ENCODE measurements at places on chromosomes 12 and 14. TPM values are rescaled to one million over a fixed set of nuclear protein-coding genes. Genes with fewer than 3 reads are reported as not detected.

DNA sequence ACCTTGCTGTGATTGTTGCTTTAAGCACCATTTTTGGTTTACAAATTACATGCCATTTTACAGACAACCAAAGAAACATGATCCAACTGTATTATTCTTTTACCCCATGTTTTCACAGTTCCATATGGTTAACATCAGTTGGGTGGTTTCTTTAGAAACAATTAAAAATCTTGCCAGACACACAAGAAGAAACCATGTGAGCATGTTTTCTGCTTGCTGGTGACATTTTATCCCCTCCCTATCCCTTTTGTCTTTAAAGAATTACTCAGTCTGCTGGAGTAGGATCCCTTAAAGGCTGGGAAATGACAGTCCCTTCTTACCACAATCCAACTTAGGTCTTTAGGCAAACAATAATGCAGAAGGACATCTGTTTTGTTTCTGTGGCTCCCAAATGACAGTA lies 121.8 kb upstream of the PLXNC1 start:
- DNase-seq: no peak

GRCh38 chr12:96020314-96021003 lies 14.9 kb downstream of the LTA4H start:
- no peak for DNase-seq

DNA sequence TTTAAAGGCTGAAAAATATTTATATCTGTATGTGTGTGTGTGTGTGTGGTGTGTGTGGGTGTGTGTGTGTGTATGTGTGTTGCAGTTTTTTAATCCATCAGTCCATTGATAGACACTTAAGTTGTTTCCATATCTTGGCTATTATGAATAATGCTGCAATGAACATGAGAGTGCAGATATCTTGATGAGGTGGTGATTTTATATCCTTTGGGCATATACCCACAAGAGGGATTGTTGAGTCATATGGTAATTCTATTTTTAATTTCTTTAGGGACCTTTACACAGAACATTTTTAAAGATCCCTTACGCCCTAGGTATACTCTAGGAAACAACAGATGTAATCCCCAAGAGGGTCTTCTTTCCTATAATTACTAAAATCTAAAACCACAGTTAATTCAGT lies 154.5 kb upstream of the CLEC14A start:
- DNase-seq: no peak

- no peak for DNase-seq
These were observed 149.3 kb upstream of the FKBP4 start for GRCh38 chr12:2645460-2645859.

DNA sequence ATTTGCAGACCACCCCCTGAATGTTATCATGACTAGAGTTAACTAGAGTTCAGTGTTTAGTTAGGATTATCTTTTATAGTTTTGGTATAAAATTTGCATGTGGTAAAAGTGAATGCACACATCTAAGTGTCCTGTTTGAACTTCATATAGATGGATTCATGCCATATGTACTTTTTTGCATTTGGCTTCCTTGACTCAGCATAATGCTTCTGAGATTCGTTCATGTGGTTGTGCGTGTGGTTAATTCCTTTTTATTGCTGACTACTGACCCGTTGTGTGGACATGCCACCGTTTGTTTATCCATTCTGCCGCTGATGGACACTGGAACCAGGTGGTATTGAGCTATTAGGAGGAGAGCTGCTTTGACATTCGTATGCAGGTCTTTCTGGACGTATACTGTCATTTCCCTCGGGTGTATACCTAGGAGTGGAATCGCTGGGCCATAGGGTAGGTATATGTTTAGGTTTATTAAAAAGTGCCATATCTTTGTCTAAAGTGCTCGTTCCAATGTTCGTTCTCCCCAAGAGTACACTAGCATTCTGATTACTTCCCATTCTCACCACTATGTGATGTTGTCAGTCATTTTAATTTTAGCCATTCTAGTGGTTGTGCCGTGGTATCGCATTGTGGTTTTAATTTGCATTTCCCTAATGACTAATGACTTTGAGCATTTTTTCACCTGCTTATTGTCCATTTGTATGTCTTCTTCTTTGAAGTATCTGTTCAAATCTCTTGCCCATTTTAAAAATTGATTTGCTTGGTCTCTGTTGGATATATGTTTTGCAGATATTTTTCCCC lies 37.7 kb downstream of the RIN3 start:
- no peak for DNase-seq

DNA sequence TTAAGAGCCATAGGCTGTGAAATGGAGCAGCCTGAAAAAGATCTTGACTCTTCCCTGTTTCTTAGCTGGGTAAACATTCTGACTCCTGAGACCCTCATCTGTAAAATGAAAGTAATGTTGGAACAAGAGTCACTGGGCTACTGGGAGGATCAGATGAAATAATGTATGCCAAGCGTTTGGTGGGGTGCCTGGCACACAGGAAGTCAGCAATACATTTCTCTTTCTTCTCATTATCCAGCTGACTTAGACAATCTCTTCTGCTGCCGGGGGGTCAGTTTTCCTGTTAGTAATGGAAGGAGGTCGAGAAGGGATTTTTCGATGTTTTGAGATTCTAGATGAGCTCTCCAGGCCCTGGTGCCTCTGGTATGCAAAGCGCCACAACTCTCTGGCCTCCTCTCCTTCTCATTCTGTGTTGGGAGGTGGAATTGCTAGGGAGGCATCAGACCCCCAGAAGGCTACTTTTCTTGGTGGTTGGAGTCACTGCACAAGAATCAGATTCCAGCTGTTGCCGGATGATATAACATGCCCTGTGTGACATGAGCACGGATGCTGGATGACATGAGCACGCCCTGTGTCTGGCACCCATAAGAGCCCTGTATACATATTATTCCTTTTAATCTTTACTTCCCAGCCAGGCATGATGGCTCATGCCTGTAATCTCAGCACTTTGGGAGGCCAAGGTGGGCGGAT lies 4.3 kb downstream of the OASL start:
- no peak for DNase-seq

DNA sequence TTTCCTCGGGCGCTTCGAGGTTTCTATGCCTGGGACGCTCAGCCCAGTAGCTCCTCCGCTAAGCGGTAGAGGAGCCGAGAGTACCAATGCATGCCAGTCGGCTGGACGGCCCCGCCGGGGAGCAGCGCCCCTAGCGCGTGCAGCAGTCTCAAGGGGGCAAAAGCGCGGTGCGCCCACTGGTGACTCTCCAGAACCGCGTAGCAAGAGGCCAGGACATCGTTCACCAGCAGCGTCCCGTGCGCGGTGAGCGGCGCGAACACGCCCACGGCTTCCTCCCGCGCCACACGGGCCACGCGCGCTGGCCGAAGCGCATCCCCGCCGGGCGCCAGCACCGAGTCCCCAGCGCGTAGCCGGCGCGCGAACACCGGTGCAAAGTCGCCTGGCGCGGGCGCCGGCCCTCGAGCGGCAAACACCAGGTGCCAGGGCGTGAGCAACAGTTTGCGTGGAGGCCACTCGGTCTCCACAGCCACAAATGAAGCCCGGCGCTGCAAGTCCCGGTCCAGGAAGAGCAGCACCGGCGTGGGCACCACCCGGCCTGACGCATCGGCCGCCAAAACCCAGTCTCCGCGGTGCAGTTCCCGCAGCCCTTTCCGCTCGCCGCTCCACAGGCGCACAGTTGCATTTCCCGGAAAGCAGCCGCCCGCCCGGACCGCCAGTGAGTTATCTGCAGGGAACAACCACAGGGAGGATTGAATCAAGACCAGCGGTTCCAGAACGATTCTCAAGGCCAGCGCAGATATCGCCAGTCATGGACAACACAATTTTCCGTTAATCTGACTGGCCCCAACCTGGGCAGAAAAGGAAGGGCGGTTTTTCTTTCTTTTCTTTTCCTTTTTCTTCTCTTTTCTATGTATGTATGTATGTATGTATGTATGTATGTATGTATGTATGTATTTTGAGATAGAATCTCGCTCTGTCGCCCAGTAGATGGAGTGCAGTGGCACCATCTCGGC lies 4.5 kb downstream of the DHH start:
- peak; percentile 30 for DNase-seq

- no peak for DNase-seq
These were observed 29.6 kb downstream of the CFAP251 start for GRCh38 chr12:121947981-121948380.

GRCh38 chr12:94614288-94614721 lies 36.1 kb downstream of the TMCC3 start:
- no peak for DNase-seq

RND1 gene
- 7.9 TPM for total RNA-seq

FGD4 gene
- 0.51 TPM for total RNA-seq

GLIPR1L2 gene
- not detected for total RNA-seq

BCL11B gene
- 43.5 TPM for total RNA-seq

PLXNC1 gene
- 22.7 TPM for total RNA-seq

DDX11 gene
- total RNA-seq: 171 TPM

Data from activated T-helper 1 cell treated with anti-CD3 and anti-CD28 coated beads, Interleukin-12 subunit alpha, Interleukin-12 subunit beta, Interleukin-2, Interleukin-4 antibody, amounts not matched to agents 30 ng/mL and 10 ng/mL and 1 ng/mL, durations not matched to agents 14 hours and 24 hours and 36 hours (primary cell).